Osteoblast (primary cell): ENCODE measurements at places on chromosomes 12 and 14. TPM values are rescaled to one million over a fixed set of nuclear protein-coding genes. Genes with fewer than 3 reads are reported as not detected.

DNA sequence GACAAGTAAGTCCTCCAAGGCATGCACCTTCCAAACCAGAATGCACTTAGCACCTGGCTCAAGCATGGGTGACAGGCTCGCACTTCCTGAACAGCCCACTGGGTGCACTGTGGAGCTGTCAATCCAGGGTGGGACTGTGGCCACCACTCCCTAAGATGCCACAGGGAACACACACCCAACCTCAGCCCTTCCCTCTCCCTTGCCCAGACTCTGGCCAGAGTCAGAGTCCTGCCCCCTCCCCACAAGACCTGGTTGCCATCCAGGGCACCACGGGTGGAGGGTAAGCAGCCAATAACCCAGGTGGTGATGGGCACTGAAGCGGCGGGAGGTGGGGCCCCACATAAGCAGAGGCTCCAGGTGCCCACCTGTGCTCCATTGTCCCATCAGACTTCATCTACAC, 160.6 kb downstream of the MYRFL start:
- no peaks in the 10 kb centered on the region for H3K36me3 ChIP-seq
- no peak for DNase-seq
- no peaks in the 10 kb centered on the region for H3K27me3 ChIP-seq
- no peak overlapping the region for H3K4me3 ChIP-seq

DENR gene
- total RNA-seq = 37.4 and 44.5 TPM in 2 replicates

DNA sequence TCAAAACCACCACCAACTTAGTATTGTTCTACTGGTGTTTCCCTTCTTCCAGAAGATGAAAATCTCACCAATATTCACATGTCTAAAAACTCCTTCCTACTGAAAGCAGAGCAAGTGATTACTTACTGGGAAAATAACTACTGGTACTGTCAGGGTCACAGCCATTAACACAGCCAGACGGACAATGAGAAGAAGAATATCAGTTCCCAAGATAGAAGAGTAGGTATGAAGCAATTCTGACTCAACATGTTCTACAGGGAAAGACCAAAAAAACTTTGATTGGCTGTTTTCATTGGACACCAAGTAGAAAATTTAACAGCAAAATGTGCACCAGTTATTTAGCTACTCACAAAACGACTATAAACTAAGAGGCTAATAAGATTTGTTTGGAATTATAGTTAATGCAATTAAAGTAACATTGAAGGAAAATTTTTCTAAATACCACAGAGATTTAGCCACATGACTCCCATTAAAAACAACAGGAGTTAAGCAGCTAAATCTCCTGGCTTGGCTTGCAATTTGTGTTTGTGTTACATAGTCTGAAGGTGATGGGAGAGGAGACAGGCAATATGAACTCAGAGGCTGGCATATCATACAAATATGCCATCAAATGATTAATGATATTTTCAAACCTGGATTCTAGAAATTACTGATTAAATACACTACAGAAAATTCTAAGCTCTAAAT, 9.5 kb downstream of the SLC38A2 start:
- H3K27ac ChIP-seq = peak overlapping the region; percentile 57
- H3K36me3 ChIP-seq = peaks cover 95% of the 10 kb centered on the region
- H3K27me3 ChIP-seq = no peaks in the 10 kb centered on the region
- H3K4me3 ChIP-seq = no peak overlapping the region
- peaks cover 40% of the 10 kb centered on the region for H3K4me1 ChIP-seq
- no peak for DNase-seq

DNA sequence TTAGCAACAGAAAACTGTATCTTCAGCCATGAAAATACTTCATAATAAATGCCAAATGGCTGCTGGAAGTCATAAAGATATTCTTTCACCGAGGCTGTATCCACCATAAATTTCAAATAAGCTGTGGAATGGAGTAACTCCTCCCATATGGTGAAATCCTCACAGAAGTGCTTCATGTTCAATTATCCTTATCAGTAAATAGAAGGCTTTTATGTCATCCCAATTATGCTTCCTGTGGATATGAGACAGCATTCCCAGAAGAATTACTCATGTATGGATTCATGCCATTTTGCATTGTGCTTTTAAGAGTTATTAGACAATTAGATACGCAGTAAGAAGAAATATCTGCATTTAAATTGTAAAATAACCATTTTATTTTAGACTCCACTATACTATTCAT, 99.0 kb downstream of the RTN1 start:
- H3K36me3 ChIP-seq = no peaks in the 10 kb centered on the region
- H3K27ac ChIP-seq = no peak overlapping the region
- H3K4me1 ChIP-seq = no peaks in the 10 kb centered on the region
- no peaks in the 10 kb centered on the region for H3K27me3 ChIP-seq
- H3K4me3 ChIP-seq = no peak overlapping the region

DNA sequence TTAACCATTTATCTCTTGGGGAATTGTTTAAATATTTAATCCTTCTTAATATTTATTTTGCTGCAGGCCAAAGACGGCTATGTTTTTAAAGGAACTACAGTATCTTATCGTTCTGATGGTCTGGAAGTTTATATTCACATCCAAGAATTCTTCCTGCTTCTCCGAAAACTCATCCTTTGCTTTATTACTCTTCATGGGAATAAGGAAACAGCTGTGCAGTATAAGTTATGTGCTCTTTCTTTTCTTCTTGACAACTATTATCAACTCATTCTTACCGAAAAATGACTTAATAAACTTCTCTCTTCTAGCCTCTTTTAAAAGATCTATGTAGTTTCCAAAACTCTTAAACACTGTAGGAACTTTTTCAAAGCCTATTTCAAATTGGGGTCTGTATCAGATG, 335.6 kb upstream of the NOVA1 start:
- DNase-seq = no peak
- H3K36me3 ChIP-seq = no peaks in the 10 kb centered on the region
- H3K27me3 ChIP-seq = no peaks in the 10 kb centered on the region
- H3K4me3 ChIP-seq = no peak overlapping the region

GRCh38 chr14:58584383-58584782, 53.4 kb upstream of the DACT1 start:
- no peaks in the 10 kb centered on the region for H3K36me3 ChIP-seq
- no peak overlapping the region for H3K4me3 ChIP-seq
- H3K27ac ChIP-seq = no peak overlapping the region
- no peak for DNase-seq
- H3K27me3 ChIP-seq = no peaks in the 10 kb centered on the region

GRCh38 chr12:86091681-86092080, 164.5 kb downstream of the MGAT4C start:
- DNase-seq = no peak
- no peak overlapping the region for H3K4me3 ChIP-seq
- no peaks in the 10 kb centered on the region for H3K4me1 ChIP-seq
- no peaks in the 10 kb centered on the region for H3K27me3 ChIP-seq
- no peak overlapping the region for H3K27ac ChIP-seq

DNA sequence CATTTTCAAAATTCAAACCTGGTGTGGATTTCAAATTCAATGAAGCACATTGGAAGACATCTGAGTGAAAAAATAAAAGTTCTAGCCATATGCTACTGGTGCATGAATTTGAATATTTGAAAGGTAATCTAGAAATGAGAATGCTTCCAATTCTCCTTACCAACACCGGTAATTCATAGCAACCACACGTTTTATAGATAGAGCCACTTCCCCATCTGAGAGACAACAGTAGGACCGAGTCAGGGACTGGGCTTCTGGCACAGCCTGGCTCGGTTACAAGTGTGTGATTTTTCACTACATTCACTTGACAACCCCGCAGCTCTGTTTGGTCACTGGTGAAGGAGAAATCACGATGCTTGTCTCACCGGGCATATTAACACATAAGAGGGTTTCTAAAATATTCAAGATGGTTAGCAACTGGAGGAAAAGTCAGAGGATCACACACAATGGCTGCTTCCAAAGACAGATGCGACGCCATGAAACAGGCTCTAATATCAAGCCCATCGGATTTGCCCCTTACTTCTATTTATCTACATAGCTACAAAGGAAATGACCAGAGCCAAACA, 86.5 kb upstream of the FOXN3 start:
- H3K4me3 ChIP-seq = no peak overlapping the region
- H3K4me1 ChIP-seq = peaks cover 29% of the 10 kb centered on the region
- DNase-seq = no peak
- no peaks in the 10 kb centered on the region for H3K27me3 ChIP-seq
